SIG-M5 (cell line): ENCODE measurements at places on chromosomes 1 and 21.
A peak's percentile ranks its signal among the peaks of the same experiment; 100 is the strongest.

DNA sequence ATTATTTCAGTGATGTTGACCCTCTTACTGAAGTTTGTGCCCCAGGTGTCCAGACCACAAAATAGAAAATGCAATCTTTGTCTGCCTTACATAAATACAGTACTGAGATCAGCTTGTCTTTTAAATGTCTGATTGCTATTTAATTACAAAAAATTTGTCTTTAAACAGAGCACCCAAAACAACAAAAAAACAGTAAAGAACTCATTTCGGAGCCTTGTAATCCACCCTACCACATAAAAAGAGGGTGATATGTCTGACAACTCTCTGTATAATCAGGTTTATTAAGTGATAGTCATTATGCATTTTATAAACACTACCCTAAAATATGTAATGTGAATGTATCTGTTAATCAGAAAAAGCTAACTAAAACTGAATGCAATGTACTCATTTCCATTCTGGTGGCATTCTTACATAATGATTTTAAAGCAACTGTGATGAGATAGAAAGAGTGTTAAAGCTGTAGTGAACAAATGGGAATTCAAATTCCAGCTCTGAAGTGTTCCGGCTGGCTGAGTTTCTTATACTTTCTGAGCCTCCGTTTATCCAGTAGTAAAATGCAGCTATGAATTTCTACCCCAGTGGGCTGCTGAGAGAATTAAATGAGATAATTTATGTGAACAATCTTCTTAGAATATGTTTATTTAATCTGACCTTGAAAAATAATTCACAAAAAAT, 486.6 kb downstream of the USP25 start:
- DNase-seq: no peak

DNA sequence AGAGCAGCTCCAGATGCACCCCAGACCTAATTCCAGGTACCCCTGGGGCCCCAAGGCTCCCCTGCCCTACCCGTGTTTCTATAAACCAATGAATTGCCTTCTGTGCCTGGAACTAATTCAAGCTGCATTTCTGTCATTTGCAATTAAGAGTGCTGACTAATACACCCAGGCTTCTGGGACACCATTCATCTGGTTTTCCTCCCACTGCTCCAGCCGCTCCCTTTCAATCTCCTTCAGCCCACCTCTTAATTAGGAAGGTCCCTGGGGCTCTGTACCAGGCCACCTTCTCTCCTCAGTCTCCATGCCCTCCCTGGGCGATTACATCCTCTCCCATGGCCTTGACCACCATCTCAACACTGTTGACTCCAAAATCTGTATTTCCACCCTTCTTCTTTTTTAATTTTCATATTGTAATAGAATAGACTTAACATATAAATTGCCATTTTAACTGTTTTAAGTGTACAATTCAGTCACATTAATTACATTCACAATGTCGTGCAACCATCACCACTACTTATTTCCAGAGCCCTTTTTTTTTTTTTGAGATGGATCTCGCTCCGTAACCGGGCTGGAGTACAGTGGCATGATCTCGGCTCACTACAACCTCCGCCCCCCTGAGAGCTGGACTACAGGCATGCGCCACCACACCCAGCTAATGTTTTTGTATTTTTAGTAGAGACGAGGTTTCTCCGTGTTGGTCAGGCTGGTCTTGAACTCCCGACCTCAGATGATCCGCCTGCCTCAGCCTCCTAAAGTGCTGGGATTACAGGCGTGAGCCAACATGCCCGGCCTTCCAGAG, 9.2 kb upstream of the GJB3 start:
- no peak for DNase-seq

- DNase-seq: no peak
Measured at GRCh38 chr1:172833954-172834353, 175.1 kb downstream of the FASLG start.

DNA sequence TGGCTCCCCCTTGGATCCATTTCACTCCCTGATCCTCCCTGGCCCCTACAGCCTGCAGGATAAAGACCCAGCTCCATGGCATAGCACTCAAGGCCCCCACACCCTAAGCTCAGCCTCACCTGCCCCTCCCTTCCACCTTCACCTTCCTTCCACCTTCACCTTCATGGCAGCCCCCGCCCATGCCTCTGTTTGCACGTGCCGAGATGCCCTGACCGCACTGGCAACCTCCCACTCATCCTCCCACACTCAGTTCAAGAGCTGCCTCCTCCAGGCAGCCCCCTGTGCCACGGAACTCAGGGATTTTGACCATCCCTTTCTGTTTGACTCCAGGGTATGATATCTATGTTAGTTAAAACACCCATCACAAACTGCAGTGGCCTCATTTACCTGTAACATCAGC, 109.8 kb downstream of the RAVER2 start:
- no peak for DNase-seq

- no peak for DNase-seq
Measured at GRCh38 chr21:26117324-26117971, 53.1 kb downstream of the APP start.

GRCh38 chr1:182889997-182890396, 50.9 kb downstream of the DHX9 start:
- DNase-seq: peak; percentile 23

- no peak for DNase-seq
Measured at GRCh38 chr1:204292740-204293139, 67.0 kb downstream of the PLEKHA6 start.

DNA sequence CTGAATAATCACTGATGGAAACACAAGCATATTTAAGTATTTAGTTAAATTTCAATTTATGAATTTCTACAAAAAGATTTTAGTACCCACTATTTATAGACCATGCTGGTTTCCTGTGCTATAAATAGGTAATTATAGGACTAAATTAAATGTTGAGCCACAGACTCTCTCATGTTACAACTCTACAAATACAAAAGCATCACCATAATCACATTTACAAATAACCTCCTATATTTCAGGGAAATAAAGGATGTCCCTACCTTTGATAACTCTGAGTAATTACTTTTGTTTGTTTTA, 32.6 kb upstream of the CCDC190 start:
- DNase-seq: no peak

- no peak for DNase-seq
Measured at GRCh38 chr1:109398343-109399225, 866 bp upstream of the SORT1 start.

DNA sequence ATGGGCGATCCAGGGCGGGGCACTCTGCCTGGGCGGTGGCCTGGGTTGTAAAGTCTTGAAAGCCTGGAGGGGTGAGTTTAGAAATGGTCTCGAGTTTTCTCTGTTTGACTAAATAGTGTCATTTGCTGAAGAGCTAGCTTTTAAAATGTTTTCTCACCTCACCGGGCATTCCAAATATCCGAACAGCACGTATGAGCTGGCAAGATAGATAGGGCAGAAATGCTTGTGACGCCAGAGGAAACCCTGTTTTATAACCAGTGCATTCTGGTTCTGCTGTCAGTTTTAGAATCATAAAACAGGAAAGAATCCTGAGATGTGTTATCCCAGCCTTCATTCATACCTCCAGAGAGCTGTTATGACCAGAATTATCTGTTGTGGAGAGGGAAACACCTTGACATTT, 725 bp downstream of the RTCA start:
- no peak for DNase-seq

- DNase-seq: no peak
Measured at GRCh38 chr1:3105167-3105863, 36.3 kb downstream of the PRDM16 start.

GRCh38 chr1:240672132-240672811, 60.3 kb upstream of the GREM2 start:
- DNase-seq: no peak

DNA sequence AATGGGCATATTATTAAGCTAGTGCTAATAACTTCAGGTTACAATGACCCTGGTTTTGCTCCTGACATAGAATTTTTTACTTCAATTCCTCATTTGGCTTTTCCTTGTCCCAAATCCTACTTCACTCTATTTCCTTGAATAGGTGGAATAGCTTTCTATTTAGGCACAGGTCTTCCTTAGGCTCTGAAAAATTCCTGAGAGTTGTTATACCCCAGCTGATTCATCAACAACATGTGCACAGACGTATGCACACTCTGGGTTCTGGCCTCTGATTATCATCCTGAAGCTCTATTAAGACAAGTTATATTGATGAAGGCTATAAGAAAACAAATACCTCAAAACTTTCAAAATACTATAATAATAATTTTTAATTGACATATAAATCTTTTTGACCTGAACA, 172.4 kb downstream of the NTMT2 start:
- DNase-seq: no peak

DNA sequence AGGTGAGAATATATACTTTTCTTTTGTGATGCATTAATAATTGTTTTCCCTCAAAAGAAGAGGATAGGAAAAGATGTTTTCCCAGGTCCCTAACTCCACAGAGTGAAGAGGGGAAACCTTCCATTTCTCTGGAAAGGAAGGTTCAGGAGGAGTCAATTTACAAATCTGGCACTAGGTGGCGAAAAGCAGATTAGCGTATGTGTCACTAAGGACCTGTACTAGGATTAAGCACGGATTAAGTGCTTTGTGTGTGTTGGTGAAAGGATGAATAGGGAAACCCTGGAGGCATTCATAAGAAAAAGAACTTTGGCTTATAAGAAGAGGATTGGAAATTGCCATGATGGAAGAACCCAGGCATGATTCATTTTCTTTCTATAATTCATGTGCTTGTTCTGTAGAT, 410.1 kb upstream of the PLXNA2 start:
- DNase-seq: no peak

DNA sequence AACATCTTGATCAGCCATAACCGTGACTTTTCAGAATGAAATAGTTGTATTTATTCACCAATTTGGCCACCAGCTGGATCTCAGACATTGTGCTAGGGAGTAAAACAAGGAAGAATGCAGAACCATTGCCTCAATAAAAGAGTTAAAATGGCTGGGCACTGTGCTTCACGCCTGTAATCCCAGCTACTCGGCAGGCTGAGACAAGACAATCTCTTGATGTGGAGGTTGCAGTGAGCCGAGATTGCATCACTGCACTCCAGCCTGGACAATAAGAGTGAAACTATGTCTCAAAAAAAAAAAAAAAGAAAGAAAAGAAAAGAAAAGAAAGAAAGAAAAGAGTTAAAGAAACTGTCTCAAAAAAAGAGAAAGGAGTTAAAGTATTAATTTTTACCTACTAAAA, 199.5 kb downstream of the TPR start:
- DNase-seq: no peak

DNA sequence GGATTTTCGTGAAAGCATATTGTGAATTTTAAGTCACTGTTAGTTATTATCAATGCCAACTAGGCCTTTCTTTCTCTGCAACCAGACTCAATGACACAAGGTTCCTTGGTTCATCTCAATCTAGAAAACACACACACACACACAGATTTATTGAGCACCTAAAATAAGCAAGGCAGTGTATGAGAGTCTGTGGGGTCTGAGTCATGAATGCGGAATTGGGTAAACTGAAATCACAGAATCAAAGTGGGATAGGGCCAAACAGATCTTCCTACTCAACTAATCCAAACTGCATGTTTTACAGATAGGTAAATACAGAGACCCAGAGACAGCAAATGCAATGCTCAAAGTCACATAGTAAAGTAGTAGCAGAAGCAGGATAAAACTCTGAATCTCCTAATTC, 48.5 kb upstream of the NRDC start:
- DNase-seq: no peak

DNA sequence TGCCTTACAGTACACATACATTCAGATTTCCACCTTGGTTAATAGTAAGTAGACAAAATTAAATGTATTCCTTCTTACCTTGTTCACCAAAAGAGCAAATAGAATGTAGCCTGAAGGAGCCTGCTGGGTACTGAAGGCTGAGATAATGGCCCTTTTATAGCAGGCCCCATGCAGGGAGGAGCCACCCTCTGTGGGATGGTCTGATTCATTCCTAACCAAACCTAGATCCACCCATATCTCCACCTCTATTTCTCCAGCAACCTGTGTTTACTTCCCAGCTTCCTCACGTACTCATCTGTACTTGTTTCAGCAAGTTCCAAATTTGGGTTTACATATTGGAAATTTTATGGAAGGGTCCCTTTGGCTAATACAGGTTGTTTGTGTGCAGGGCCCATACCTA, at the start of gene FLG:
Gene FLG, minus strand, starts transcription at position 129 of the 400 bp plus-strand sequence. CDS start 9,783 bp downstream, outside the sequence.
- DNase-seq: no peak

DNA sequence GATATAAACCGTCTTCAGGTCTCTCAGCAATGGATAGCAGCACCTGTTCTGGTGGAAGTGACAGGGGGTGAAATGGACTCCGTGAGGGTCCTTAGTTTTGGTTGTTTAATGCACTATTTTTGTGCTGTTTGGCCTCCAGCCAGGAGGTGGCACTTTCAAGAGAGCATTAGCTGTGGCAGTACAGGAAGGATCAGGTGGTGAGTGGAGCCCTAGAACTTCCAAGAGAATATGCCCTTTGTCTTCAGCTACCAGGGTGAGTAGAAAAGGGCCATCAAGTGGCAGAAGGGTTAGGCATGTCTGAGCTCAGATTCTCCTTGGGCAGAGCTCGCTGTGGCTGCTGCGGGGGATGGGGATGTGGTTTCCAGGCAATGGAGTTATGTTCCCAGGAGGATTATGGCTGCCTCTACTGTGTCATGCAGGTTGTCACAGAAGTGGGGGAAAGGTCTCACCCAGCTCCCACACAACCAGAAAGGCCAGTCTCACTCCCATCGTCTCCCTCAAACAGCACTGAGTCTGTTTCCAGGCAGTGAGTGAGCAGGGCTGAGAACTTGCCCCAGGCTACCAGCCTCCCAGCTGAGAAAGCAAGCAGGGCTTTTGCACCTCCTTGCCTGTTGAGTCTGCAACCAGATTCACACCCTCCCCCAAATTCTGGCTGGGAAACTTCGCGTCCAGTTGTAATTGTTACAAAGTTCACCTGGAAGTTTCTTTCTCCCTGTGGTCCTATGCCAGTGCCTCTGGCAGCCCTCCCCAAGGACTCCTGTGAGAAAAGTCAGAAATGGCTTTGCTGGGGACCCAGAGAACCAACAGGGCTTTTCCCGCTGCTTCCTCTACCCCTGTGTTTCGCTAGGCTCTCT, 39.1 kb upstream of the TTLL7 start:
- no peak for DNase-seq

DNA sequence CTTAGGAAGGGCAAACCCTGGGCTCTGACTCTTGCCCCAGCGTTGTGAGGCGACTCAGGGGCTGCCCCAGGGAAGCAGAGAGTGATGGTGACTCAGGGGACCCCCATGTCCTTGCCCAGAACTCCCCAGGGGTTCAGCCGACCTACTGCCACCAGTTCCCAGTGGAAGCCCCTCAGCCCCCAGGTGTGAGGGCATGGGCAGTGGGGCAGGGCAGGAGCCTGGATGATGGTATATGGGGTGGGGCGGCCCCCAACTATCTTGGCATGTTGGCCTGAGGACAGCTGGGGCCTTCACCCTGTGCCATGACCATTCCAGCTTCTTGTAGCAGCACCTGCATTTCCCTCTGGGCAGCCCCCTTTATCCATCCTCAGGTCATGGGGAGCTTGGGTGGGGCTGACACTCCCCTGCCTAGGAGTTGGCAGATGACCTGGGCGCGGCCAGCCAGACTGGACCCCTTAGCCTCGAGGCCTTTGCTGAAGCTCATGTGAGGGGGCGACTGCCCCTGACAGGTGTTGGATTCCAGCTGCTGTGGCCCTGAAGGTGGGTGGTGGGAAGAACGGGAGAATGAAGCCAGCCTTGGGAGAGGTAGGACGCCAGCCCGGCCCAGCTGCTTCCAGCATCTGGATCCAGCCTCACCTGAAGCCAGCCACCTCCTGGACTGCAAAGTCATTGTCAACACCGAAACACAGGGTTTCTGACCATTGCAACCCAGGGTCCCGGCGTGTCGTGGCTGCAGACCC, 1.8 kb upstream of the FNDC10 start:
- DNase-seq: no peak
